Astrocyte (in vitro differentiated cells and primary cell): ENCODE measurements at places on chromosomes 7 and 10.

GRCh38 chr7:24409431-24410024 is 125.5 kb downstream of the NPY start:
- no peak for DNase-seq

- DNase-seq = no peak
These were observed 399.4 kb downstream of the PLXDC2 start for GRCh38 chr10:20215547-20216152.

GRCh38 chr7:148191391-148192065 is 399.0 kb upstream of the C7orf33 start:
- DNase-seq = no peak

- DNase-seq = peak; percentile 22
These were observed 31.0 kb upstream of the ABCB4 start for GRCh38 chr7:87506246-87507180.

DNA sequence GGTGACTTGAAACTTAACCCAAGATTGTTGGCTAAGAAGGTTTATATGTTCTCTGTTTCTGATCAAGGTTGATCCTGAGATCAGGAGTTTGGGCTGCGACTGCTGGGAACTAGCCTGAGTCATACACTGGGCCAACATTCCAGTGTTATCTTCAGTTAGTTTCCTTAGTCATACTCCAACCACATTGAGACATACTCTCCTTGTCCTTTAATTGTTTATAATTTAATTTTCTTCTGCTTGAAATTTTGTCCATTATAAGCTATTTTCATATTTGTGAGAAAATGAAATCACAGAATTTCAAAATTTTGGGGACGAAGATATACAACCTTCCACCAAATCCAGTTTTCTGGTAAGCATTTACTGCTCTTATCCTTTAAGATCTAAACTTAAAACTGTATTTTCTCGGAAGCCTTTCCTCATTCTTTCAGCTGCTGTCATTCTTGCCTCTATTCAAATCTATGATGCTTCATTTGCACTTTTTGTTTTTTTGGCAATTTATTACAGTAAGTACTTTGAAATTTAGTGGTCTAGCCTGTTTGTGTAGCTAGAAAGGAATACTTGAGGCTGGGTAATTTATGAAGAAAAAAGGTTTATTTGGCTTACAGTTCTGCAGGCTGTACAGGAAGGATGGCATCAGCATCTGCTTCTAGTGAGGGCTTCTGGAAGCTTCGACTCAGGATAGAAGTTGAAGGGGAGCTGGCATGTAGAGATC is 63.4 kb upstream of the POT1 start:
- DNase-seq = peak; percentile 95

DNA sequence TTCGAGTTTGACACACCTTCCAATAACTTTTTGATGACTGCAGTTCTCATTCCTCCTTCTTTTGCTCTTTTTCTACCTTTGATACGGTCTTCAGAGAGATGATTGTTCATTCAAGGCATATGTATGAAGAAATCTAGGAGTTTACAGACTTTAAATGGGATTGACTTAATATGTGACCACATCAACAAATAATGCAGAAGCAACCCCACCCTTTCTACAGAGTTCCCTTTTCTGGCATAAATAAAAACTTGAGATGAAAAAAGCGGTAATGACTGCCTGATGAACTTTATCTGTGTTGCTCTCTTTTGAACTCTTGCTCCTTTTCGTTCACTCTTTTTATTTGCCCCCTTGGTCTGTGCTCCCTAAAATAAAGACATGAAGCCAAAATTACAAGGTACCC is 161.7 kb downstream of the C7orf25 start:
- no peak for DNase-seq

GRCh38 chr7:106312906-106313305 is 28.1 kb upstream of the NAMPT start:
- peak; percentile 22 for DNase-seq

DNA sequence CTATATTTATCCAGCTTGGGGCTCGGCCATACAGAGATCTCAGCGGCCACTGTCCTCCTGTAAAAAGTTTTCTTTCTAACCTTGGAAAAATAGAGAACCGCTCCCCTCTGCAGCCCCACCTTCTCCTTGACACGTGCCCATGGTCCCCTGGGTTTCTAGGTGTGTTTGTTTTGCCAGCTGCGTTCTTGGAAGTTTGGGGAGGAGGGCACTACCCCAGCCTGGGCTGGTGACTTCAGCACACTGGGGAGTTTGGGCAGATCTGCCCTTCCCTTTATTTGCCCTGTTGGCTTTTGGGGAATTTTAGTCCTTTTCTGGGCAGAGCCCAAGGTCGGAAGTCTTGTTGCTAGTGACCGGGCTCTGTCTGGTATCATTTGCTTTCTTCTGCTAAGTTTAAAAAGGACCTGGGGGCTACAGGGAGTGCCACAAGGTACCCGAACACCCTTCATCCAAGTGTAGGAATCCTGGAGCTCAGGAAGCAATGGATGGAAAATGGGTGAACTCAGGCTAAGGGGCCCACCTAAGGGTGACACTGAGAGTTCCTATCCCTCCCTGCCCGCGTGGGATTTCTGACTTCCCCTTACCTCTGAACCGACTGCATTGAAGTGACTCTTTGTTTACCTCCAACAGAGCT is 1.7 kb downstream of the ADAMTS14 start:
- DNase-seq = no peak

DNA sequence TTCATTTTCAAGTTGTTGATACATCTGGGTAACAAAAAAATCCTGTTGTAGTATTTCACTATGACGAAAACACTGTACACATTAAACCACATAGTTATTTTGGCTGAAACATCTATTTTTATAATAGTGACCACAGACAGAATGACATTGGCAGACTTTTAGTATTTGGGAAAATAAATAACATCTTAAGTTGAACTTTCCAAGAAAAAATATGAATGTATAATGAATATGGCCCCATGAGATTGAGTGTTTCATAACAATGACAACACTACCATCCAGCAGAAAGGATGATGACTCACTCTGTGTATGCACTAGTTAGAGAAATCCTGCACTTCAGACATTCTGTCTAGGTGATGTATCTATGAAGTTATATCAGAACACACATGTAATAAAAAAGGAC is 118.1 kb downstream of the SEMA3D start:
- peak; percentile 83 for DNase-seq

DNA sequence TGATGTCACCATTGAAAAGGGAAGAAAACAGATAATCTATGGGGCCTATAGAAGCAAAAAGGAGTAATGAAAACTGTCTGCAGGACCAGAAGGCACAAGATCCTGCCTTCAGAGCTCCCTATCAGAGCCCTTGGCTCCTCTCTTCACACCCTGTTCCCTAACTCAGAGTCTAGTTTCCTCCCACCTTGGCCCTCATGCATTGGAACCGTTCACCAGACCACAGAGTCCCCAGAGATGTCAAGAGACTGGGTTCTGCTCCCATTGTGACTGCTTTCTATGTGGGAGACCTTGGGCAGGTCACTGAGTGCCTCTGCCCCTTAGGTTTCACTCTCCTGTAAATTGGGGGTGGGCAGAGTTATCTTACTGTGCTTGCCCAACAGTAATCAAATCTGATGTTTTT is 80.1 kb upstream of the RPA3 start:
- no peak for DNase-seq

GRCh38 chr7:26153823-26154783 is 2.1 kb downstream of the NFE2L3 start:
- peak; percentile 36 for DNase-seq

GRCh38 chr10:15624401-15625196 is 95.1 kb downstream of the ITGA8 start:
- peak; percentile 23 for DNase-seq

DNA sequence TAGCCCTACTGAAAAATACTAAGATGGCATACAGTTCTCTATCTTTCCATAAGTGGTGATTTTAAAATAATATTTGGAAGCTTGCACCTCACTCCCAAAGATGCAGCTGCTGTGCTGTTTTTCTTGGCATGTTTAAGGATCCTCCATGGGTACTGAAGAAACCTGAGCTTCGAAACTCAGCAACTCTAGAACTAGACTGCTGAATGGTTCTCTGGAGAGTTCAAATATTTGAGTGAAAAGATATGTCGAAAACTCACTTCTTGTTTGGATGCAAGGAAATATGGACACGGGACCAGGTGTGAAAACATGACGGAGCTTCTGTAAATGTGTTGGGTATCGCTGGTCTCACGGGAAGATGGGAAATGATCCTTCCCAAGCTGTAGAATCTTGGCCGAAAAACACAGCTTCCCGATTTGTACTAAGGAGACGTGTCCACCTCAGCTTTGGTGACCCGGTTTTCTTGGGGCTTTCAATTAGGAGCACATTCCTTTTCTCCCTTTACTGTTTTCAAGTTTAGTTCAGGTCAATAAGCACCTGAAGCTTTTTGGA is 543.8 kb upstream of the NRP1 start:
- DNase-seq = no peak

GRCh38 chr10:62001898-62002297 is 100.4 kb downstream of the ARID5B start:
- no peak for DNase-seq

DNA sequence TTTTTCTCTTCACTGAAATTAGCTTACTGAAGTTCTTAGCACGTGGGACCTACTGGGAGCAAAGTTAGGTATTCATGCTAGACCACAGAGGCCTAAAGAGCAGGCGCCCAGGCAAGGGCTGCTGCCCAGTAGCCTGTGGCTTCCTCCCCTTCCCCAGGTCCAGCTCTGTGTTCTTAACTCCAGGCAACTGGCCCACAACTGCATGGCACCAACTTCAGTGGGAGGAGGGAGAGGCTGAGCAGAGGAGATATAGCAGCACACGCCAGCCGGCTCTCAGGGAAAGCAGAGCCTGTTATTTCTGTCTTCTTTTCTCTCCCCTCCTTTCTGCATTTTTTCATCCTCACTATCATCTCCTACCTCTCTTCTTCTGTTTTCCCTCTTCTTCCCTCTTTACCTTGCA is 67.4 kb downstream of the PCGF5 start:
- no peak for DNase-seq

GRCh38 chr7:55550841-55551537 is 21.3 kb downstream of the VOPP1 start:
- no peak for DNase-seq

- peak; percentile 17 for DNase-seq
These were observed 347.2 kb downstream of the SDK1 start for GRCh38 chr7:3648276-3648675.

DNA sequence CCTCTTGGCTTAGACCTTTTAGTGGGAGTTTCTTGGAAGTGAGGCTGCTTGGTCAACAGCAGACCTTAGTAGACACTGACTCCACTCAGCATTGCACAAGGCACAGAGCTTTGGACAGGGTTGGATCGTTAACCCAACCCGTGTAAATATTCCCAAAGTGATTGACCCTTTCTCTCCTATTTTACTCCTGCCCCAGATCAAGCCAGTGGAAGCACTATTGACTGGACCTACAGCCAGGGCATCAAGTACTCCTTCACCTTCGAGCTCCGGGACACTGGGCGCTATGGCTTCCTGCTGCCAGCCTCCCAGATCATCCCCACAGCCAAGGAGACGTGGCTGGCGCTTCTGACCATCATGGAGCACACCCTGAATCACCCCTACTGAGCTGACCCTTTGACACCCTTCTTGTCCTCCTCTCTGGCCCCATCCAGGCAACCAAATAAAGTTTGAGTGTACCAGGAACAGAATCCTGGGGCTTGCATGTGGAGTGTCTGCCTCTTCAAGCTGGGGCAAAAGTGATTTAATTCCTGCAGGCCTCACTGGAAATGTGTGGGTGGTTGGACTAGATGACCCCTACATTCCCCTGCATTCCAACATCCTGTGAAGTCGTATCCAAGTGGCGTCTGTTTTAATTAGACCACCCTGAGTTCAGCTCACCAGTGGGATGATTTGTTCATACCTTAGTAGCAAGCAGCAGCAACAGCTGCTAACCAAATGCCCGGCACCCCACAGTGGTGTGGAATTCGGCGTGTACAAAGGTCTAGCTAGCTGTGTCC is 7.5 kb downstream of the CPA1 start:
- peak; percentile 99 for DNase-seq

- DNase-seq = peak; percentile 72
These were observed 610.2 kb downstream of the CALN1 start for GRCh38 chr7:71801976-71802375.

DNA sequence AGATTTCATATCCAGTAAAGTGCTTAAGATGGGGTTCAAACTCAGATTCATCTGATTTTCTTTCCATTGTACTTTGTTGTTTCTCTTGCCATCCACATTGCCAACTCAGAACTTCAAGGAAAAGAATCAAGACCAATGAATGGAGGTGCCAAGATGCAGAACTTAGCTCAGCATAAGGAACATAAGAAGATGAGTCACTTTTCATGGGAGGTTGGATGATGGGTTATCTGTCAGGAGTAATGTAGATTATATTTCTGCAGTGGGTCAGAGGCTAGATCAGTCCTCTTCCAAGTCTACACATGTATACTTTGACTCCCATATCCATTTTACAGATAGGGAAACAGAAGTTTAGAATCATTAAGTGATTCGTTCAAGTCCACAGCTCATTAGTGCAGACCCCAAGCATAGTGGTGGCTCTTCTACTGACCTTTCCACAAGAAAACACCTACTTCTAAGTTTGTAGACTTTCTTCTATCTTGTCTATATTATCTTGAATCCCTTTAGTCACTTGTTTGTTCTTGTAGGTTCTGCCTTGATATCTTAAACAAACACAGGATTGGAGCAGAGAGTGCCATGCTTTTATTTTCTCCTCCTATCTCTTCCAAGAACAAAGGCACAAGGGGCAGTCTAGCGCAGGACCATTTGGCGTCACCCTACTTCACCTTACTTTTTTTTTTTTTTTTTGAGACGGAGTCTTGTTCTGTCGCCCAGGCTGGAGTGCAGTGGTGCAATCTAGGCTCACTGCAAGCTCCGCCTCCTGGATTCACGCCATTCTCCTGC is 14.0 kb upstream of the ADD3 start:
- peak; percentile 53 for DNase-seq

- DNase-seq = no peak
These were observed 154.4 kb downstream of the GALNT17 start for GRCh38 chr7:71286336-71286735.

DNA sequence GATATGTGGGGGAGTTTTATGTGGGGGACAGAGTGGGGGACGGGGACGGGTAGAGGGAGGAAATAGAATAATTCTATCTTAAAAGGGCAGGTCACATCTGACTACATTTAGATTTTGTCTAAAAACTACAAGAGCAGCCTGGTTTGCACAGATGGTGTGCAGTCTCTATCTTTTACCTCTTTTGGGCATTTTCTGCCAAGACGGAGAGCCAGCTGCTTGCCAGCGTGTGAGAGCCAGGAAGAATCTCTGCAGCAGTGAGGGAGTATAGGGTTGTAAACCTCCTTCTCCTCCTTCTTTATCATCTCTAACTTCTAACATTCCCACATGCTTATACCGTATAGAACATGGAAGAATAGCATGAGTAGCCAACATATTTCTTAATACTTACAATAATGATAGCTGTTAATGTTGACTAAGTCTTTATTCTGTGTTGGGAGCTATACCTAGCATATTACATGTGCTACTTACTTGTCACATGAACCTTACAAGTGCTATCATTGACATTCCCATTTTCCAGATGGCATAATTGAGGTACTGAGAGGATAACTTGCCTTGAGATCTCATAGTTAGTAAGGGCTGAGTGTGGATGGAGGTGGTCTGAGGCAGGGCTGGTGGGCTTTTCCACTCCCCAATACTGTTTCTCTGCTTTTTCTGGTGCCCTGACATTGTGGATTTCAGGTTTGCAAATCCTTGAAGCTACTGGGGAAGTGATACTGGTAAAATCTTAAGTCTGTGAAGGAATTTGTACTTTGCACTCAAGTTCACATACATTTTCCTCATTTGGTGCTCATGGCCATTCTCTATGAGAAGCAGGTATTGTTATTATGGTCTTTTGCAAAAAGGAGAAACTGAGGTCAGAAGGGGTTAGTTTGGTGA is 1.1 kb downstream of the ENTPD1 start:
- DNase-seq = no peak
